ENCODE measurements at places on chromosomes 6 and 20. TPM values are rescaled to one million over a fixed set of nuclear protein-coding genes. Genes with fewer than 3 reads are reported as not detected.

The GPR6 gene
- total RNA-seq, result 0.24 TPM

DNA sequence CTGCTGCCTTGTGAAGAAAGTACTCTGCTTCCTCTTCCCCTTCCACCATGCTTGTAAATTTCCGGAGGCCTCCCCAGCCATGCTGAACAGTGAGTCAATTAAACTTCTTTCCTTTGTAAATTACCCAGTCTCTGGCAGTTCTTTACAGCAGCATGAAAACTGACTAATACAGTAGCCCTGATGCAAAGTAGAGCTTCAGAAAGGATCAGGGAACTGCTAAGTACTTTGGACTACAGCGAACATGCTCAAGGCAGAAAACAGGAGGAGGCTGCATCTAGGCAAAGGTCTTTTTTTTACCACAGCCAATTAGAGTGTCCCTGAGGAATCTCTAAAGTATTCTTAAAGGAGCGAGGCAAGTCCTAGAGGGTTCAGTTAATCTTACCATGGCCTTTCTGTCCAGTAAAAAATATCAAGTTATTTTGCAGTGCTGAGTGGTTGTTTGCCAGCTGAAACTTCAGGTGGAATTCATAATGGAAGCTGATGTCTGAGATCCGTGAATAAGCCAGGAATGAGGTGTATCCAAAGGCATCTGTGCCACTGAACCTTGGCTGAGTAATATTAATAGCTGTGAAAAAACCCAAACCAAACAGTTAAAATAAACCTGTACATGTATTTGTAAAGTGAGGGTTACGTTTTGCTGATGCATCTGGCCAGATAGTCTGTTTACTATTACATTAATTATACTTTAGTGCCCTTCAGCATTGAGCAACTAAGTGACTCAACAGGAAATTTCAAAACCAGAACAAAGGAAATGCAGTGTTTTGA lies 170.4 kb downstream of the PHF3 start:
- peaks cover 30% of the 10 kb centered on the region for H3K27me3 ChIP-seq
- H3K4me3 ChIP-seq, result peak overlapping the region; percentile 28
- H3K27ac ChIP-seq, result no peak overlapping the region
- H3K36me3 ChIP-seq, result no peaks in the 10 kb centered on the region
- no peak for DNase-seq

The RMND1 gene
- 45.4 TPM for total RNA-seq

GRCh38 chr6:166588691-166589336 lies 2.3 kb upstream of the RAMACL start:
- H3K4me3 ChIP-seq, result no peak overlapping the region
- peak; percentile 68 for DNase-seq
- no peaks in the 10 kb centered on the region for H3K36me3 ChIP-seq
- H3K4me1 ChIP-seq, result no peaks in the 10 kb centered on the region

The RTEL1 gene
- total RNA-seq, result 20.0 TPM

DNA sequence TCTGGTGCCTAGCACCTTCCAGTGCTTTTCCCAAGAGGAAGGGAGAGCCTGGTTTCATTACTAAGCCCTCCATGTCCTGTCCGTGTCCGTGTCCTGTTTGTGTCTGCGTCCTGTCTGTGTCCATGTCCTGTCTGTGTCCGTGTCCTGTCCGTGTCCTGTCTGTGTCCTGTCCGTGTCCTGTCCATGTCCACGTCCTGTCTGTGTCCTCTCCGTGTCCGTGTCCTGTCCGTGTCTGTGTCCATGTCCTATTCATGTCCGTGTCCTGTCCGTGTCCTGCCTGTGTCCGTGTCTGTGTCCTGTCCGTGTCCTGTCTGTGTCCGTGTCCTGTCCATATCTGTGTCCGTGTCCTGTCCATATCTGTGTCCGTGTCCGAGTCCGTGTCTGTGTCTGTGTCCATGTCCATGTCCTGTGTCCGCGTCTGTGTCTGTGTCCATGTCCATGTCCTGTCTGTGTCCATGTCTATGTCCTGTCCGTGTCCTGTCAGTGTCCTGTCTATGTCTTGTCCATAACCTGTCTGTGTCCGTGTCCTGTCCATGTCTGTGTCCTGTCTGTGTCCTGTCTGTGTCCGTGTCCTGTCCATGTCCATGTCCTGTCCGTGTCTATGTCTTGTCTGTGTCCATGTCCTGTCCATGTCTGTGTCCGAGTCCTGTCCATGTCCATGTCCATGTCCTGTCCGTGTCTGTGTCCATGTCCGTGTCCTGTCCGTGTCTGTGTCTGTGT lies 54.4 kb upstream of the BHLHE23 start:
- H3K4me1 ChIP-seq, result no peaks in the 10 kb centered on the region
- H3K27ac ChIP-seq, result no peak overlapping the region
- DNase-seq, result peak; percentile 30
- no peak overlapping the region for H3K4me3 ChIP-seq

Data from endodermal cell (in vitro differentiated cells).